AG20443 (cell line): ENCODE measurements at places on chromosomes 11 and 22.
A peak's percentile ranks its signal among the peaks of the same experiment; 100 is the strongest.

DNA sequence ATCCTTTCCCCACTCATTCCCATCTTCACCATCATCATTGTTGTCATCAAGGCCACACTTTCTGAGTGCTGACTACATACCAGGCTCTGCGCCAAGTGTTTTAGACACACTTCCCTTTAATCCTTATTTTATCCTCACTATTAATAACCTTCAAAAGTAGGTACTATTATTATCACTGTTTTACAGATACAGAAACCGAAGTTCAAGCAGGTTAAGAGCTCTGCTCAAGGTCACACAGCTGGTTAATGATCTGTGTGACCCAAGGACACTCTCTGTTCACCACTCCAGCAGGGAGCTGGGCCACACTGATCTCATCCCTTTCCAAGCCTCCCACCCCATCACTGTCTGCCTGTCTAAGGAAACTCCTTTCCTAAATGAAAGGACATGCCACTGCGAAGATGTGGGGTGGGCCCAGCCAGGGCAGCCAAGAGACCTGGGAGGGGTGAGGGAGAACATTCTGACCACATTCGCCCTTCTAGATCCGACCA lies 17.2 kb upstream of the TSKU start:
- DNase-seq: no peak

DNA sequence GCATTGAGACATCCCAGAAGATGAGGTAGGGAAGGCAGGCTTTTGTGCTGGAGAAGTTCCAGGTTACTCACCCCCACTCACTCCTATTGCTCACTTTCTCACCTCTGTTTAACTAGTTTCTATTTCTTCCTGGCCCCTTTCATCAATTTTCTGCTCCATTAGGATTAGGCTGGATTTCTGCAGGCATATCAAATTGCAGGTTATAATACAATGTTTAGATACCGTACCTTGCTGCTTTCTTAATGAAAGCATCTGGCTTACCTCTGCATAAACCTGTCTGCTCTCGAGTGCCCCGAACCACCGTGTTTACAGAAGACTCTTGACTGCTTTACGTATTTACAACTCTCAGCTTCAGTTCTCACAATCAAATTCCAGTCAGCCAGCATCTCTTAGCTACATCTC lies 173.7 kb downstream of the ADAMTS15 start:
- no peak for DNase-seq

GRCh38 chr11:100895449-100895848 lies 208.4 kb downstream of the ARHGAP42 start:
- DNase-seq: no peak

DNA sequence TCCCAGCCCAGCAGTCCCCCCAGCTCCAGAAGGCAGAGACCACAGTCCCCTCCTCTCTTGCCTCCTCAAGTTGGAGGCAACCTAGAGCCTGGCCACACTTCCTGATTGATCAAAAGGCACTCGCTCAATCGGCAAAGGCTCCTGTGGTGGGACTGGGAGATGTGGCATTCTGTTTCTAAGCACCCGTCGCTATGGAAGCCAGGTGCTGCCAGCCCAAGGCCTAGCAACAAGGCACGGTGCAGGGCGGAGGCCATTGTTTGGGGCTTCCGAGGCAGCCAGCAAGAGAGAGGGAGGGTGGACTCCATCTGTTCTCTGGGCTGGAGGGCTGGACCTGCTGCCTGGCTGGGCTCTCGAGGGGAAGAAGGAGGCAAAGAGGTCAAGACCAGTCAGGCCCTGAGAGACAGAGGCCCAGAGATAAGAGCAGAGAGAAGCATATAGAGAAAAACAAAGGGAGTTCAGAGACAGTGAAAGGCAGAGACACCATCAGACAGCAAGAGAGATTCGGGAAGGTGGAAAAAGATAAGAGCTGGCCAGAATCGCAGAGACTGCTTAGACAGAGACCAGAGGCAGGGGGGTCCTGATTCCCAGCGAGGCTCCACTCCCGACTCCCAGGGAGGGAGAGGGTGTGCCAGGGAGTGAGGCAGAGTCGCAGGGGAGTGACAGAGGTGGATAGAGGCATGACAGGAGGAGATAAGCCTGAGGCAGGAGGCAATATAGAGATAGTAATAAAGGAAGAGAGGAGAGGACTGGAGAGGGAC lies 21.2 kb downstream of the PDE2A start:
- no peak for DNase-seq

- DNase-seq: no peak
Measured at GRCh38 chr22:44525941-44526778, 28.1 kb upstream of the RTL6 start.

GRCh38 chr11:43927070-43927469 lies 15.4 kb upstream of the C11orf96 start:
- no peak for DNase-seq

- peak; percentile 90 for DNase-seq
Measured at GRCh38 chr22:48654492-48654891, 1173.2 kb downstream of the BRD1 start.

- DNase-seq: peak; percentile 95
Measured at GRCh38 chr11:10304495-10305261, at the start of gene ADM. TSS of gene ADM (plus strand) at chr11:10305073. CDS start at chr11:10305701, 628 bp downstream.

GRCh38 chr22:28594076-28594796 lies 85.4 kb downstream of the TTC28 start:
- no peak for DNase-seq

- DNase-seq: no peak
Measured at GRCh38 chr11:94676814-94677213, 91.3 kb upstream of the AMOTL1 start.

GRCh38 chr11:94303966-94304958 lies at the start of gene IZUMO1R:
TSS of gene IZUMO1R (plus strand) at chr11:94304580. CDS start at chr11:94305637, 1,057 bp downstream.
- no peak for DNase-seq

GRCh38 chr22:38704654-38705234 lies 1.0 kb upstream of the GTPBP1 start:
- DNase-seq: no peak

- DNase-seq: no peak
Measured at GRCh38 chr11:113119074-113119473, 157.9 kb downstream of the NCAM1 start.

- DNase-seq: no peak
Measured at GRCh38 chr11:20639688-20640087, 29.7 kb upstream of the NELL1 start.

GRCh38 chr11:66112041-66112491 lies 42.0 kb downstream of the PACS1 start:
- DNase-seq: no peak

DNA sequence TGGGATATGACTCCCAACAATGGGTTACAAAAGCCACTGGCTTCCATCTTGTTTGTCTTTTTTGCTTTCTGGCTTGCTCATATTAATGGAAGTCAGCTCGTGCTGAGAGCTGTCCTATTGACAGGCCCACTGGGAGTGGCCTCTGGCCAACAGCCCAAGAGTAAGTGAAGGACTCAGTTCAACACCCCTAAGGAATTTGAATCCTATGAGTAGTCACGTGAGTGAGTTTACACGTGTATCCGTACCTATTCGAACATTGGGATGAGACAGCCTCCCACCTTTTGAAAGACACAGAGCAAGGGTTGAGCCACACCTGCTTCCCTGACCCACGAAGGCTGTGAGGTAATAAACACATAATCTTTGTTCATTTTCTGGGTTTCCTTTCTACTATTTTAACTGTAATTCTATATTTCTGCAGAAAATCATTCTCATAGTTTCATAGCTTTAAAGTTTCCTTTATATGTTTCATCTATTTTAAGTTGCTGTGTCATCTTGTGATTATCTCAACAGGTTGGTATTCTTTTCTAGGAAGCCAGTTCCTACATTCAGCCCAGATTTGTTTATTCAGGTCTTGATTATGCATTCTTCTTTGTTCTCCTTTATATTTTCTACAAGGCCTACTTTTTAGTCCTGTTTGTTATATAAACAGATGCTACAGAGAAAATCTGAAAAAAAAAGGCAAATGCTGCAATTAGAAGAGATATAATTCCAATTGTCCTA lies 802.3 kb downstream of the CNTN5 start:
- no peak for DNase-seq

- no peak for DNase-seq
Measured at GRCh38 chr22:29531419-29531818, 22.1 kb downstream of the THOC5 start.

GRCh38 chr11:128653801-128654231 lies 40.1 kb upstream of the FLI1 start:
- DNase-seq: peak; percentile 56

- DNase-seq: no peak
Measured at GRCh38 chr22:36374603-36375024, 13.2 kb downstream of the MYH9 start.

GRCh38 chr22:31969789-31970489 lies 25.6 kb downstream of the YWHAH start:
- DNase-seq: peak; percentile 83

GRCh38 chr11:10659339-10660216 lies 34.0 kb downstream of the IRAG1 start:
- peak; percentile 85 for DNase-seq

GRCh38 chr22:45602004-45602733 lies 69.5 kb upstream of the ATXN10 start:
- DNase-seq: no peak

DNA sequence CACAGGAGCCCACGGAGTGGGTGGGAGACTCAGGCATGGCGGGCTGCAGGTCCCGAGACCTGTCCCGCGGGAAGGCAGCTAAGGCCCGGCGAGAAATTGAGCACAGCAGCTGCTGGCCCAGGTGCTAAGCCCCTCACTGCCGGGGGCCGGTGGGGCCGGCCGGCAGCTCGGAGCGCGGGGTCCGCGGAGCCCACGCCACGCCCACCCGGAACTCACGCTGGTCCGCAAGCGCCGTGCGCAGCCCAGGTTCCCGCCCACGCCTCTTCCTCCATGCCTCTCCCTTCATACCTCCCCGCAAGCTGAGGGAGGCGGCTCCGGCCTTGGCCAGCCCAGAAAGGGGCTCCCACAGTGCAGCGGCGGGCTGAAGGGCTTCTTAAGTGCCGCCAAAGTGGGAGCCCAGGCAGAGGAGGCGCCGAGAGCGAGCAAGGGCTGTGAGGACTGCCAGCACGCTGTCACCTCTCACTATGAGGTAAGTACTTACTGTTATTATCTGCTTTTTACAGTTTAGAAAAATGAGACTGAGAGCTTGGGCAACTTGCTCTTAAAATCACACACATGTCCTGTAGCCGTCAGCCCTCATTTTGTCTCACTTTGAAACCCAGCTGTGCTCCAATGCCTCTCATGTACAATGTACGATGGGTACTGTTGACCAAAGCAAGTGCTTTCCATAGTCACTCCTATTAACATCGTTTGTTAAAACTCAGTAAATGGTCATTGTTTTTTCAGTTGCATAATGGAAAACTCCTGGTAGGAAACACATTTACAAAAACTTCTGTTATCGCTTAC lies 12.2 kb upstream of the OR10D3 start:
- no peak for DNase-seq

GRCh38 chr22:48254311-48254873 lies 1491.9 kb downstream of the TBC1D22A start:
- DNase-seq: no peak

- DNase-seq: peak; percentile 50
Measured at GRCh38 chr22:47011131-47011858, 248.8 kb downstream of the TBC1D22A start.

DNA sequence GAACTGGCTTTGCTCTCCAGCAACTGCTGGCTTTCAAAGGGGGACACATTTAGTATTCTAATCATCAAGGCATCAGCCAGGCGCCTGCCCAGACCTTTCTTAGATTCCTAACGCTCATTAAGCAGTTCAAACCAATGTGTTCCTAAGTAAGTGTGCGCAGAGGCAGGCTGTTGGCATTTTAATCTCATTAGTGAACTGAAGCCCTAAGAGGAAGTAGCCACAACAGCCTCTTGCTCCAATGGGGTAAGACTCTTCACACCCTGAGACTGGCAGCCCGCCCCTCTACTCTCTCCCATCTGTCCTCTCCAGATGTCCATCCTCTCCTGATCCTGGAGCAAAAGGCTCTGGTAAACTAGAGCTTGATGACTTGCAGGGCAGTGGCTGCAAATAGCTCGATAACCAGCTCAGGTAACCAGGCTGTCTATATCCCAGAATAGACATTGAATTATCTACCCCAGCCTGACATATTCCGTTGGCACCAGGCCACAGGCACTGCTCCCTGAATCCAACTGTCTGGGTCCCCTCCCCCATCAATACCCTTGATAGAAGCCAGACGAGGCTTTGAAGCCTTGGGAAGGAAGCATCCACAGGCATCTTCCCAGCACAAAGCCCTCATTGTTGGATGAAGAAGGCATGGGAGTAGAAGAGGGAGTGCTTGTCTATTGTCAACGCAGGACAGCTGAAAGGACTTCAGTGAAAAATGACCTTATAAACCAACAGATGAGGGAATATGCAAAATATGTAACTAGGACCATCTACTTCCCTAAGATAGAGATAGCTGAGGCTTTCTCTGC lies 321.1 kb downstream of the TENM4 start:
- DNase-seq: no peak

- no peak for DNase-seq
Measured at GRCh38 chr11:68678031-68678441, 6.3 kb upstream of the GAL start.

DNA sequence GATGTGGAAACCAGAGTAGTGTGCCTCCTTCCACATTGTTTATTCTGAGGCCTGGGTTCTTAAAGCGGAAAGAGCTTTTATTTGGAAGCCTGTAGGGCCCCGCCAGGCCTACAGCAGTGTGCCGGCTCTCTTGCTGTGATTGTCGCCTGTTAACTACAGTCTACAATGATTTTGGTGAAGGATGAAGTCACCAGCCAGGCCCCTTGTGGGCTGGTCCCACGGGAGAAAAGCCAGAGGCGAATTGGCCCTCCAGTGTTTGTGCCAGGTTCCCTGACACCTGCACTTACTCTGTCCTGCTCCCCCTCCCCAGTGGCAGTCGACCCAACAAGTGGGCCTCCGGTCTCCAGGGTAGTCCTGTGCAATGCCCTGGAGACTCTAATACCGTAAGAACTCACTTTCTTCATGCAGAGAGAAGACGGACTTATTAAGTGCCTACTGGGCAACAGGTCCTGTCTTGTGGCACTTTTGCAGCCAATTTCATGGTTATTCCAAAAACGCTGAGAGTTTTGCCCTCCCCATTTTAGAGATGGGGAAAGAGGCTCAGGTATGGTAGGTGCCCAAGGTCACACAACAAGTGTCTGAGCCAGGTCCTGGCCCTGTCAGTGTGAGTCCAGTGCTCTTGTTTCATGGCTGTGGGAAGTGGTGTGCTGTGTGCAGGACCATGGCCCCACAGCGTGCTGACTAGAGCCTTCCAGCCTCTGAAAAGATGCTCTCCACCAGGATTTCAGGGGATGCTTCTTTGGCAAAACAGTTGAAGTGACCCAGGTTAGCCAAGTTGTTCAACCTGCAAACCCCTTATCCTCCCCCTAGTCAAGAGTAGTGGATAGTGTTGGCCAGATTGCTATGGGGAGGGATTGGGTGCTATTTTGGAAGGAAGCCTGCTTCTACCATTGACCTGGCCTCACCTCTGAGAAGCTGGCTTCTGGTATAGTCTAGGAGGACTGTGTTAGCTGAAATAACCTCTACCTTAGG lies 1.4 kb downstream of the MICAL2 start:
- no peak for DNase-seq

DNA sequence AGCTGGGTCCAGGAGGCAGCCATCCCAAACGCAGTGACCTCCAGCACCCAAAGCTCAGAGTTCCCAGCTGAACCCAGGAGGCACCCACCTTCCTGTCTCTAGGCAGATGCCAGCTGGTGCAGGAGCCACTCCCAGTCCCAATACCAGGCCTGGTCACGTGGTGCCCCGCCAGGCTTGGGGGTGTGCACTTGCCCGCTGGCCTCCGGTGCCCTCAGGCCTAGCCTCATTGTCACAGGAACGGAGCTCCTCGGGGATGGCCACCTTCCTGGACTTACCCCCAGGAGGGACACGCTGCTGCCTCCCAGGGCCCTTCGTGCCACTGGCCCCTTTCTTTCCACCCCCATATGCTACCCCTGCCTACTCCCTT lies 4.6 kb downstream of the BID start:
- no peak for DNase-seq

- no peak for DNase-seq
Measured at GRCh38 chr22:24118689-24119384, 62.5 kb upstream of the SUSD2 start.
